ENCODE measurements at places on chromosomes 7 and 10.

DNA sequence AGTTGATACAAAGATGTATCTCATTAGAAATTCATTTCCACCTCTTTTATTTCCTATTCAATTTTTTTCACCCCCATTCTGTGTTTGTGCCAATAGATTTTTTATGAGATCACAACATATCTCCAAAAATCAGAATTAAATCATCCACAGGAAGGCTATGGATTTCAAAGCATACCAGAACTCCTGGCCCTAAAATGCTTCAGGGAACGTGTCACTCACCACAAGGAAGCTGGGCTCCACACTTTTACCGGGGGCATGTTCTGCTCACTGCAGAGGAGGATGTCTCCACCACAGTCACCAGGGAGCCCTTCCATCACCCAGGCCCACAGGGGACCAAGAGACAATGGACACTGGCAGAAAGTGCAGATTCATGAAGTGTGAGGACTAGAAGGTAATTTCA is 456.8 kb downstream of the KCNMA1 start:
- DNase-seq, result no peak

- DNase-seq, result no peak
These were observed 189.9 kb downstream of the NEBL start for GRCh38 chr10:20707251-20707650.

DNA sequence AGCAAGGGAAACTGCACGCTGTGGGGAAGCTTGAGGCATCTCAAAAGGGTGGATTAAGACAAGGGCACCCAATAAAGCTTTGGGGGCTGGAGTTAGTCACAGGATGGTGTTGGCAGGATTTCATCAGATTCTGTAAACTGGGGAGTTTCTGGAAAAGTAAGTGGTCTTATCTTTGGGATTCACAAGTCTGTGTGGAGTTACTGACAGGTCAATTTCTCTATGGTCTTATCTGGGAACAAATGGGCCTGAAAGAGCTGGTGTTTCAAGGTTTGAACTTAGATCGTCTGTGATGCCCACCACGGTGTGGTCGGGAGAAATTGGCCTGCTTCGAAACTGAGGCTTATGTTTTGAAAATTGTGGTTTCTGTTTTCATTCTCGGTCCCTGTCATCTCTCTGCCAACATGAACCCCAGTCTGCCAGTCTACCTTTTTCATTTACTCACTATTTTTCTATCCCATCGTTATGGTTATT is 23.8 kb upstream of the AOAH start:
- no peak for DNase-seq

DNA sequence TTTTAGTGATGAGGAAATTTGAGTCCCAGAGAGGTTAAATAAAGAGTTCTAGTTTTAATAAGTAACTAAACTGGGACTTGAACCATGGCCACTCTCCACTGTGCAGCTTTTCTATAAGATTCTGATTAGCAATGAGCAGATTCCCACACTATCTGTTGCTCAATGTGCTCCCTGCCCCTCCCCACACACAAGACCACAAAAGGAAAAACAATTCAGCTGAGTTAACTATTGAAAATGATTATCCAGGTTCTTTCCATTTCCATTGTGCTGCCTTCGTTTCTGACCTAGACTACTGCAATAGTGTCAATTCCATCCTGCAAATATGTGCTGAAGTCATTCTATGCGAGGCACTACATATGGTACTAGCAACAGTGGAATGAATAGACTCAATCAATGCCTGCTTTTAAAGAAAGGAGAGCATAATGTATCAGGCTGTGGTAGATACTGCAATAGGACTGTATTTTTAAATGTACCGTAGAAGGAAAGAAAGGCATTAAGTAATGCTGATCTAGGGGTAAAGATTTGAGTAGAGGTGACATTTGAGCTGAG is 97.0 kb downstream of the SEMA3C start:
- DNase-seq, result no peak

GRCh38 chr10:75014516-75015230 is 96.8 kb upstream of the SAMD8 start:
- DNase-seq, result no peak

GRCh38 chr7:101146-102046 is 91.0 kb upstream of the FAM20C start:
- DNase-seq, result no peak

DNA sequence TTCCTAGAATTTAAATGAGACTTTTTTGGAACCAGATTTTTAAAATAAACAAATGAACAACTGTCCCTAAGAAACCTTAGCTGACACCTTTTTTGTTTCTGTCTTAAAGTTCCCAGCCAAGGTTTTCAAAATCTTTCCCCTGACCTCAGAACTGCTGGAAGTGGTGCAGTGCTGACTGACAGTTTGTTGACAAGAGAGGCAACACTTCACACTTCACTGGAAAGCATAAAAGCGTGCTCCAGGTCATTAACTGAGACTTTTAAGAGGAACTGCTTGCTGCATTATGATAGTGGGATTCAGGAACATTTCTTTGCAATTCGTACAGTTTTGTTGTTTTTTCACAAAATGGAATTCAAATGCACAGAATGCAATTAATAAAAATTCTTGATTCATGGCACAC is 36.2 kb downstream of the SYPL1 start:
- no peak for DNase-seq

GRCh38 chr7:84490661-84491060 is 296.1 kb upstream of the SEMA3A start:
- no peak for DNase-seq

DNA sequence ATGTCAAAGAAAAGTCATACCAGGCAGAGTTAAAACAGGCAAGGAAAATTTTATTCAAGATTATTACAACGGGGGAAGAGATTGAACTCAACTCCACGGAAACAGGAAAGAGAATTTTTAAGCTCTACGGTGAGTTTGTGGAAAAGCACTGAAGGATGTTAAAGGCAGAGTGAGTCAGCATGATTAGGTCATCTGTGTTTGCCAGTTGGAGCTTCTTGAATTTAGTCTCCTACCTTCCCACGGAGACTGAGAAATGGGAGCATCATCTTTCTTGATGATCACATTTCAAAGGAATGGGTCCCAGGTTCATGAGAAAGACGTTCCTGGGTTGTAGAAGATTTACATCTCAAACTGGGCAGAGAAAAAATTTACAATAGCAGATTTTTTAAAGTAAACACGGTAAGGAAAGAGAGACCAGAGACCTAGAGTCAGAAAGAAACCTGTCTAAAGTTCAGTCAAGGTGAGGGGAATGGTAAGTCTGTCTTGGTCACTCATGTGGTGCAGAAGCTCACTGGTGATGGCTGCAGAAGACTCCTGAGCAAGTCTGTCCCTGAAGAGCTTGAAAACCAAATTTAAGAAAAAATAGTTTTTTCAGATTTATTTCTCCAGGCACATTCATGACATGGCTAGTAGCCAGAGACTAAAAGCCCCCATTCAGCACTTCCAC is 516.9 kb upstream of the LRRN3 start:
- DNase-seq, result no peak

DNA sequence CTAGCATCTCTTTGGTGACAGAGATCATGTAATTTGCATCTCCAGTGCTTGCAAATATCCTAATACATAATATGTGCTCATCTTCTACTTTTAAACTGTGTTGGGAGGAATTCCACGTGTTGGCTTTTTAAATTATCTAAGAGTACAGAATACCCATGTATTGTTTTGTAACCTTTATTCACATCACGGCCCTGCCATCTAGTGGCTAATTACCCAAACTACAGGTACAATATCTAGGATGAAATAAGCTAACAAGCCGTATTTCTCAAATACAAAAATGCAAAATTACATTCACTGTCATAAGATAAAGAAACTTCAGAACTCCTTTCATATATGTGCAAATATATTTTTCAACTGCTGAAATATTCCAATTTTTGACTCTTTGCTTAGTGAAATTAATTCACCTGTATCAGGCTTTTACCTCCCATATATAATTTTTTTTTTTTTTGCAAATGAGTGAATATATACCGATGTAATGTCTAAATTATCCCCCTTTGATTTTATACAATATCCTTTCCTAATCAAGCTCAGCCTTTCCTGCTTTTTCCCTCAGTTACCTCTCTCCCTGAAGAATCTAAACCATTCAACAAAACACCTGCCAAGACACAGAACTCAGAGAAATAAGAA is 30.3 kb upstream of the LSM8 start:
- DNase-seq, result no peak

DNA sequence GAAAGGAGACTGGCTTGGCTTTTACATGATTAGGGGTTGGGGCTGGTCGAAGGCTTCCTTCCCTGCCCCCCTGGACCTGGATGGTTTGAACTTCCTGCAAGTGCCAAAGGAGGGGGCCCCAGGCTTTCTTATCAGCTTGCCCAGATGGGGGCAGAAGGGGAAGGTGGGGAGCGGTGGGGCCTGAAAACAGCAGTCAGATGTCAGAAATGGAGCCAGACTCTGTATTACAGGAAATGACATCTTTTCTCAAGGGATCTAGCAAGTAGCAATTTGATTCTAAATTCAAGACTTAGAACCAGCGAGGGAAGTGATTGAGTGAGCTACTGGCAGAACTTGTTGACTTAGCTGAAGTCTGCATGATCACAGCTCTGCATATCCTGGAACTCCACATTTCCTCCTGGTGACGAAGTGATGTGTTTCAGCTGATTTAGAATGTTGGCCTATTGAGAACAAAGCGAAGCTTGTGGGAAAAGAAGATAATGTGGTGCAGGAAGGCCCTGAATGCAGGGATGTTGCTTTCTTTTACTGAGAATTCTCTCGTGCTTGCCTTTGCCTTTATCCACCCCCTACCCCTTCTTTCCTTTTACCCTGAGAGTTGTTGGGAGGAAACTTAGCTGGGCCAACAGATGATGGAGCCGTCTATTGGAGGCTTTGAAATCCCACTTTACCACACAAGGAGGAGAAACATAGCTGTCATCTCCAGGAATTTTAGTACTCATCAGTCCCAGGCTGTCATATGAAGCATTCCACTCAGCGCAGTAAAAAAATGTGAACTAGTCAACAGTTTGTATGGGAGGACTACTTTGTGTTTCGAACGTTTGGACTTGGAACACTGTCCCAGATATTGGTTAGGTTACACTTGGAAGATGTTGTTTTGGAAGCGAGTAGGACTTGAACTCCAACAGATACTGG is 43.2 kb downstream of the CCNY start:
- no peak for DNase-seq

DNA sequence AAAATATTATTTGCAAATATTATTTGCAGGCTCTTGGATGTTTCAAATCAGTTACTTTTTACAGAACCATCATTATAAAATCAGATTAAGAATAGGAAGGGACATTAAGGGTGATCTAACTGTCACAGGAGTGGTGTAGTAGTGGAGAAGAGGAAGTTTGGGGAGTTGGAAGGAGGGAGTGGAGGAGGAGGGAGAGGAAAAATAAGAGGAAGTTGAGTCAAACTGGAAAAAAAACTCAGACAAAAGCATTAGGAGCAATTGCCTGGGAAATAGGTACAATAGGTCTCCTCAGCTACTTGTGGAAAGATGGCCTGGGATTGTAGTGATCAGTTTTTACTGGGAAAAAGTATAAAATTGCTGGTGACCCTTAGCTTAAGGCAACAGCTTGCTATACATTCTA is 77.7 kb upstream of the GPR37 start:
- DNase-seq, result no peak

GRCh38 chr10:33945051-33945450 is 610.6 kb upstream of the NRP1 start:
- DNase-seq, result no peak

- DNase-seq, result no peak
These were observed 293.4 kb downstream of the GFRA1 start for GRCh38 chr10:115979576-115979975.

GRCh38 chr7:78578686-78579085 is 780.1 kb downstream of the PHTF2 start:
- DNase-seq, result no peak

DNA sequence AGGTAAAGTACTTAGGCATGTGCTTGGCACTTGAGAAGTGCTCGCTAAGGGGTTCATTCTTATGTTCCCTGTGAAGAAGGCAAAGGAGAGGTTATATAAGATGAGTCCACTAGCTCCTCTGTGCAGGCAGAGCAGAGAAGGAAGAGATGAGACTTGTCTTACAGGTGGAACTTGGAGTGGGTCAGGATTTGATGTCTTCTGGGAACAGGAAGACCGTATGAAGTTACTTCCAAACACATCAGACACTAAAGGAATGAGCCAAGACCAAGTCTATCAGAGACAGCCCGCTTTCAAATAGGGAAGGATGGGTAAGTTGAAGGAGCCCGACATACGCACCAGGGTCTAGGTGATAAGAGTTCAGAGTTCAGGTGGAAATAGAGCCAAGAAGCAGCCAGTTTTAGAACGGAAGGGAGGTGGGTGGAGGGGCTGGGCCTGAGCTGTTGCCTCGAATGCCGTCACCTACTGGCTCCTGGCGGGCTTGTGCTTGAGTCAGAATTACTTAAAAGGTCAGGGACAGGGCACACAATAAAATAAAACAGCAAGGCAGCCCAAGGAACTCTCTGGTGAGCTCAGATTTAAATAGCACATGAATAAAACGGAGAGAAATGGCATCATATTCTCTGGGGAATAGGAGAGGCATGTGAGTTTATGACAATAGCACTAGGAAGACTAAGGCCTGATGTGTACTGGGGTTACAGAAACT is 56.1 kb upstream of the GRB10 start:
- DNase-seq, result no peak

- no peak for DNase-seq
These were observed 15.6 kb upstream of the PARP12 start for GRCh38 chr7:140078392-140078791.

DNA sequence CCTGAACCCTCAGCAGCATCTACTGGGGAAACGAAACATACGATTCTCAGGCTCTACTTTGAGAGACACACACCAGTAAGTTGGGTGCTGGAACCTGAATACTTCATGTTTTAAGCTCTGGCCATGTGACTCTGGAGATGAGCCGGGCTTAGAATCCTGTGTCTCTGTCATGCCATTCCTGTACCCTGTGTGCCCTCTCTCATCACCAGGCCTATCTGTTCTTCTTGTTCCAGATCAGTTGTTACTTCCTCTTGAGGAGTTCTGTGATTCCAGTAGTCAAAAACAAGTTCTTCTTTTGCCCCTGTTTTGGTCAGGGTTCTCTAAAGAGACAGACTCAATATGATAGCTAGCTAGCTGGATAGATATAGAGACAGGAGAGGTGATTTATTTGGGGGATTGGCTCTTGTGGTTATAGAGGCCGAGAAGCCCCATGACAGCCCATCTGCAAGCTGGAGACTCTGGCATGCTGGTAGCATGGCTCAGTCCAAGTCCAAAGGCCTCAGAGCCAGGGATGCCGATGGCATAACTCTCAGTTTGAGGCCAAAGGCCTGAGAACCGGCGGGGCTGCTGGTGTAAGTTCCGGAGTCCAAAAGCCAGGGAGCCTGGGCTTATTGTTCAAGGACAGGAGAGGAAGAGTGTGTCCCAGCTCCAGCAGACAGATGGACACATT is 54.3 kb downstream of the CHN2 start:
- no peak for DNase-seq

DNA sequence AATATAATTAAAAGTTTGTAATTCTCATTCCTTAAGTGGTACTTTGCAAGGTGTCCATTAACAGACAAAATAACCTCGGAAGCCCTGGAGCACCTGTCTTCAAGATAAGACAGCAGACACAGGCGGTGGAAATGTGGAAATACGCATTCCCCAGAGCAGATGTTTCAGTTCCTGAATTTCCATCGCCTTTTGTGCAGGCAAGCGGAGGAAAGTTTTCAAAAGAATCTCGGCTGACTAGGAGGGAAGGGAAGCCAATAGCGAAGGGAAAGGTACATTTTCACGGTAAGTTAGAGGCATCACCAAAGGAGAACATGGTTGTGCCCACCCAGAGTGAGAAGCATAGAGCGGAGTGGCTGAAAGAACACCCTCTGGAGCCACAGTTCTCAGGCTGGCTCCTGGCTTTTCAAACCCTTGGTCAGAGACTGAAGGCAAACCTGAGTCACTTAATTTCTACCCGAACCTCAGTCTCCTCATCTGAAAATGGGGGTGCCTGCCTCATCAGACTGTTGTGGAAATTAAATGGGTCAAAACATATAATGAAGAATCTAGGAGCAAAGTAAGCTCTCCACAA is 13.6 kb downstream of the CPA1 start:
- no peak for DNase-seq

All from substantia nigra (tissue), 51 donors.